Cerebellum (tissue), 4 donors: ENCODE measurements at places on chromosomes 11 and 22.

GRCh38 chr22:27223317-27224177 lies 566.2 kb downstream of the MIAT start:
- DNase-seq = no peak

DNA sequence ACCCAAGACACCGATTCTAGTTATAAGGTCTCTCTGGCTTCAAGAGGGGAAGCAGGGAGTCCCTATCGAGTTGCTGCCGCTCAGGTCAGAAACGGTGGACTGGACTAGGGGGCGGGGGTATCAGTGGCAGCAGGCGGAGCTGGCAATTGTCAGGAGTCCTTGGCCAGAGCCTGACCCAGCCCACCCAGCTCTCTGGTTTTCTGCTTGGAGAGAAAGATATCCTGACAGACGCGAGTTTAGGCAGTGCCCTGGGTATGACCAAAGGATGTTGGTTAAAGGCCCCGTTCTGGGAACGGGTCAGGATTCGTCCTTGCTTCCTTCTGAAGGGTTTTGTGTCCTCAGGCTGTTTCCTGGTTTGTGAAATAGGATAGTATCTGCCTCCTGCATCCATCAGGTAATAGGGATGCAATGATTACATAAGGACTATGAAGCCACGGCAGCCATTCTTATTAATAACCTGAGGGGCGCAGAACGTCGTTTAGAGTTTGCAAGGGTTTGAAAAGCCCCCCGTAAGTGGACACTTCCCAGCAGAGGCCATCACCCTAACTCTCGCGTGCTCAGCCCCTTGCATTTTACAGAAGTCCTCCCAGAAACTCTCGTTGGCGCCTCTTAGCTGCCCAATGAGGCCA lies 700 bp upstream of the DEPDC5 start:
- DNase-seq = peak; percentile 32

DNA sequence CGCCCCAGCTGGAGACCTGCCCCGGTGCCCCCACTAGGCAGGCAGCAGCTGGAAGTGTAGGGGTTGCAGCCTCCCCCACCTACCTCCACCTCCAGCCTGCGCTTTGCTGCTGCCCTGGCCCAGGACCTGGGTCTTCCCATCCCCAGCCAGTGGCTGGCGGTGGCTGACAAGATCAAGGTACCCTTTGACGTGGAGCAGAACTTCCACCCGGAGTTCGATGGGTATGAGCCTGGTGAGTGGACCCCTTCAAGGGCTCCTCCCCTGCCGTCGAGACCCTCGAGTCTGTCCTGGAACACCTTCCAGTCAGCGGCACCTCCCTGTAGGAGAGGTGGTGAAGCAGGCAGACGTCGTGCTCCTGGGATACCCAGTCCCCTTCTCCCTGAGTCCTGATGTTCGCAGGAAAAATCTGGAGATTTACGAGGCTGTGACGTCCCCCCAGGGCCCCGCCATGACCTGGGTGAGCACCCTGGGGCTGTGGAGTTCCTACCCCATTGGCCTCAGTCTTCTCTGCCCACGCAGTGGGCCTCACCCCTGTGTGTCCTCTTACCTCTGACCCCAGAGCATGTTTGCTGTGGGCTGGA lies 4.4 kb downstream of the PGGHG start:
- no peak for DNase-seq

DNA sequence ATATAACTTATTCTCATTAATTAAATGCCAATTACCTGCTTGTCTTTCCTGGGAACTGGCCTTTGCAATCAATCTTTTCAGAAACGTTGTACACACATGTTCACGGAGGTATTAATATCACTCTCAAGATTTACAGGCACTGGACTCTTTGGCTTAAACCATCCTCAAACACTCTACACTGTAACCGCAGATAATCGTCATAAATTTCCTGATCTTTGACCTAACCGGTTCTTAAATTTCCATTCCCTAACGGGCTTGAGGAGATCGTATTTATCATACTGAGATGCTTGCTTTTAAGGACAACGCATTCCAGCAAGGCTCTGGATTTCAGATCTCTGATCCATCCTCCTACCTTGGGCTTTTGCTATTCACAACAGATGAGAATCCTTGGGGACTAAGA lies 72.8 kb downstream of the ARL14EP start:
- DNase-seq = no peak

DNA sequence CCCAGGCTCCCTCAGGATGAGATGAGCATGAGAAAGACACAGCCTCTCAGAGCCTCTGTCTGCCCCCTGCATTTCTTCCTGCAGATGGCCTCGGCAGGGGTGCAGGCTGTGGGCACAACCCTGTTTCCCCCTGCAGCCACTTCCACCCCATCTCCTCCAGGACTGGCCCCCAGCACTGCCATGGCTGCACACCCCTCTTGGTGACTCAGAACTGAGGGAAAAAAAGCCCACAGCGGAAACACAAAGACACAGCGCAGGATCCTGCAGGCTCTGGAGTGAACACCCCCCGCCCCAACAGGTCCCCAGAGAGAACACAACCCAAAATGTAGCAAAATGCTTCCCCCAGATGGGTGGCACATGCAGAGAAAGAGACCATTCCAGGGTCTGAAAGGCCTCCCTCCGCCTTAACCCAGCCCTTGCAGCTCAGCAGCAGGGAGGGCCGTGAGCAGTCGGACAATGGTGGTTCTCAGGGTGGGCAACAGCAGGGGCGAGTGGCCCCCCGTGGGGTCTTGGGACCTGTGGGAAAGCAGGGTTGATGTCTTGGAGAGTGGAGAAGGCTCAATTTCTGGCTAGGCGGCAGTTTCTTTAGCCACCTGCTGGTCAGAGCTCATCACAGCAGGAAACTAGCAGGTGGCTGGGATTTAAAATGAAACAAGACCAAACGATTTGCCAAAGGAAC lies 8.0 kb downstream of the TUBGCP6 start:
- DNase-seq = peak; percentile 62

DNA sequence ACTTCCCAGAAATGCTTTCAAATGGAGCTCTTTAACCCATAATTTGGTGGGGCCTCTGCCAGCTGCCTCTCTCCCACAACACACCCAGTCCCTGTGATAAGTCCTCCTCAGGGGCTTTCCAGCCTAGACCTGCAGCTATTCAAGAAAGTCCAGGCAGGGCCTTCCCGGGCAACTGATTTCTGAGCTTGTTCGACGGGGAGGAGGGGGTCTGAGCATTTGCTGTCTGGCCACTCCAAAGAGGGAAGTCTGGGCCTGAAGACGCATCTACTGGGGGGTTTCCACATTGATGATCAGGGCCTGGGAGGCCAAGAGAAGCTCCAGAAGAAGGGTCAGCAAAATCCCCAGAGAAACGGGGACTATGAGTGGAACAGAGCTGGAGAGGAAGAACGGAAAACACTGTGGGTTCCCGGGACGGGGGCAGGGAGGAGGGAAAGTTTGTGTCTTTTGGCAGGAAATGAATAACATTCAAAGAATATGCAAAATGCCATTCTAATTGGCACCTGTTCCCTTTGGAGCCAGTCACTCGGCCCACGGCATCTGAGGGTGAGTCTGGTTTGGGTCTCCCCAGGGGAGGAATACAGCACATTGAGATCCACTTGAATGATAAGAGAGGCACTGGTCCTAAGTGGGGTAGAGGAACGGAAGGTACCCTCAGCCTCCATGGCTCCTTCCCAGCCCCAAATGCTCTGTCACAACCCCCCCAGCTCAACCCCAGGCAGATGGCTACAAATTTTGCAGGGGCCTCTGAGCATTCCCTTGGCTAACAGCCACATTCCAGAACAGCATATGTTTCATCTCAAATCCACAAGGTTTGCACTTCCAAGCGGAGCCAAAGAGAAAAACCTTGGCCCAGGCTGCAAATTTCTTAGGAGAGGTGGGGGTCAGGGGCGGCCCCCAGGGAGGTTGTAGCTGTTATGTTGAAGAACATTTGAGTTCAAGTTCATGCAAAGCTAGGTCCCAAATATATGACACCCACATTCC lies 72.0 kb downstream of the RPUSD4 start:
- DNase-seq = peak; percentile 77

GRCh38 chr11:104151404-104152204 lies 12.3 kb downstream of the PDGFD start:
- DNase-seq = no peak

DNA sequence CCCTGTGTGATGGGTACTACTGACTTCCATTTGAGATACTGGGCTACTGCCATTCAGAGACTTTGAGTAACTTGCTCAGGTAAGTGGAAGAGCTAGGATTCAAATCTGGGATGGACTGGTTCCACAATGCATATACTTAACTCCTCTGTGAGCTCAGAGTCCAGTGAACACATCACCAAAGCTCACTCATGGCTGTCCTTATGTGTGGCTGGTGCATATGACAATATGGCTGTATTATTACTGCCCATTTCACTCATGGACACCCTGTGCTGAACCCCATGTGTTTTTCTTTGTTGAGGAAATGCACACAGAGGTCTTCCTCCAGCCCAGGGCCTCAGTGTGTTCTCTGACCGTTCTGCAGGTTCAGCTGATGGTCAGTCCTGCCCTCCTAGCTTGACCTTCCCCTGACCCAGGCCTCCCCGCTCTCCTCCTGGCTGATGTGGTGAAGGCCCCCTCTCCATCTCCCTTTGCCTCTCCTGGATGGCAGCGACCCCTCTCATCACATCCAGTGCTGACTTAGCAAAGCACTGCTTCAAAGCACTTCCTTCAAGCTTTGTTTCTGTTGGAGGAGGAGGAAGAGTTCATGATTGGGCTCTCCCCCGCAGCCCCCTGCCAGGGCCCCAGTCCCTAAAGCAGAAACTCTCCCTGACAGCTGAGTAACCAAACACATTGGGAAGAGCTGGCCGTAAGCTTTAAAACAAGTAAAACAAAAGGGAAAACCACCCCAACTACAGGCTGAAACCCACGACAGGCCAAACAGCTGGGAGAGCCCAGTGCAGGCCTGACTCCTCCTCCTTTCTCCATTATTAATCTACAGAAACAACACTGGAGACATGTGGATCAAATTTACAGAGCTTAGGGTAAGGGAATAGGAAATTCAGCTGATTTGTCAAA lies 101.2 kb downstream of the NAT10 start:
- no peak for DNase-seq

DNA sequence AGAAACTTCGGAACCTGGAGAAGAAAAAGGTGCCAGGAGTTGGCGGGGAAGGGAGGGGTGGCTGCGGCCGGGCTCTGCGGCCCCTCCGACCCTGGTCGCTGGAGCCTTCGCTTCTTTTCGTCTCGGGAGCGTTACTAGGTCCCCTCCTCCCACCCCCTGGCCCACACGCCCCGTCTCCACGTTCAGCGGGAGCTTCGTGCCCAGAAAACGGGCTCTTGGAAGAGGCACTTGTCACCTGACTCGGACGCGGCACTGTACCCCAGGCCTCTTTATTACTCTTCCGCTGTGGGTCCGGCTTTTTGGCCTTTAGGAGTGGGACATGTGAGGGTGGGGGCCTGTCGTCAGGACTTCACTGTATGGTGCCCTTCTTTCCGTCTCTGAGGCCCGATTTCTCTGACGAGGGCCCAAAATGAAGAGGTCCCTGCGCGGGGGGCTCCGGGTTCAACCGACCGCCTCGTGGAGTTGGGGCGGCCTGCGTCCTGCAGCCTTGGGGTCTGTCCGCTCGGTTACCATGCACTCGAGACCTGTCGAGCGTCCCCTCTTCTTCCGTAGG lies 1.2 kb downstream of the CAPRIN1 start:
- DNase-seq = no peak

- DNase-seq = no peak
Observed at GRCh38 chr11:3224401-3225057, 5.9 kb upstream of the MRGPRG start.

- DNase-seq = no peak
Observed at GRCh38 chr11:72439455-72439854, 5.1 kb upstream of the CLPB start.

GRCh38 chr22:41285441-41285819 lies 557 bp downstream of the RANGAP1 start:
- DNase-seq = no peak

- DNase-seq = no peak
Observed at GRCh38 chr11:79441461-79441875, 638 bp upstream of the TENM4 start.

DNA sequence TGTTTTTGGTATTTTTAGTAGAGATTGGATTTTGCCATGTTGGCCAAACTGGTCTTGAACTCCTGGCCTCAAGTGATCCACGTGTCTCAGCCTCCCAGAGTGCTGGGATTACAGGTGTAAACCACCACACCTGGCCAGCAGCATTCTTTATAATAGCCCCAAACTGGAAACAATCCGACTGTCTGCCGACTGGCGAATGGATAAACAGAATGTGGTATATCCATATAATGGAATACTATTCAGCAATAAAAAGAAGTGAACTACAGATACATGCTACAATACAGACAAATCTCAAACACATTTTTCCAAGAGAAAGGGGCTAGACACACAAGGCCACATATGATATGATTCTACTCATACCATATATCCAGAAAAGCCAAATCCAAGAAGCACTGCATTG lies 151.3 kb downstream of the ST3GAL4 start:
- no peak for DNase-seq

DNA sequence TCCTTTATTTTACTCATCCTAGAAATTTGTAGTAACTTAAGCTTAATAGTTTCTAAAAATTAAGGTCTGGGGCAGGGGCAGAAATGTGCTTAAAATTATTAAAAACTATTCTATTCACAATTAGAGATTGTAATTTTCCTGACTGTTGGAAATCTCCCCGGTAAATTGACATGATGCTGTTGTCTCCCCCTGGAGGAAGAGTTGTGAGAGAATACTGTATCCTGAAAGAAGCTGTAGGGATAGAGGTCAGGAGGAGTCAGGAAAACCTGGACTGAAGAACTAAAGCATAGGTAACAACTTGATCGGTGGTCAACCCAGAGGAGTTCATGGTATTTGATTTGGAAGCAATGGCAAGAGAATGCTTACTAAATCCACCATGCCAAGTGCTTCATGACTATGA lies 16.2 kb upstream of the ESAM start:
- DNase-seq = no peak

GRCh38 chr22:20227363-20227762 lies 40.8 kb downstream of the RTN4R start:
- DNase-seq = no peak

DNA sequence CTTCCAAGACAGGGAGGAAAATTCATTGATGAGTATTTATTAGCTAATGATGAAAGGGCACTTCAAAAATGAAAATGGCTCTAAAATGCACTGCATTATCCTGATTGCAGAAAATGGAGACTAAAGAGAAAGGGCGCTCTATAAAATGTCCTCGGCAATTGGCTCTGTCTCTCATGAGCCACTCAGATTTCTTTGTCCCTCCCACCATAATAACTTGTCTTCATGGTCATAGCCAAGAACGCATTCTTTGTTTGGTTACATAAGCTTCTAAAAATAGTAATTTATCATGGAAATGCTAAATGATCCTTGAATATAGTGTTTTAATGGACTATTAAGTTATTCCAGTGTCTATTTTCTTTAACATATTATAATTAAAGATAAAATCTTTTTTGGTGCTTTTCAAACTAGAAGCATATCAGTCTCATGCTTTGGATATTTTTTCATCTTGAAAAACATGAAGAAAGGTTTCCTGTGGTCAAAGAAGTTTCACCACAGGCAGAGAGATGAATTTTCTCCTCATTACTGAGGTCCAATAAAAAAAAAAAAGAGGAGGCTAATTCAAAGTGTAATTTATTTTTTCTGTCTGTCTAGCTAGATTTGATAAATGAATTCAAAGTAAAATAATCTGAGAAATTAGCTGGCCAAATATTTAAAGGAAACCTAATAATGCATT lies 238.1 kb upstream of the BLID start:
- DNase-seq = no peak

- no peak for DNase-seq
Observed at GRCh38 chr11:60933416-60934123, 9.3 kb downstream of the TMEM132A start.
